ENCODE measurements at places on chromosomes 12 and 14.

DNA sequence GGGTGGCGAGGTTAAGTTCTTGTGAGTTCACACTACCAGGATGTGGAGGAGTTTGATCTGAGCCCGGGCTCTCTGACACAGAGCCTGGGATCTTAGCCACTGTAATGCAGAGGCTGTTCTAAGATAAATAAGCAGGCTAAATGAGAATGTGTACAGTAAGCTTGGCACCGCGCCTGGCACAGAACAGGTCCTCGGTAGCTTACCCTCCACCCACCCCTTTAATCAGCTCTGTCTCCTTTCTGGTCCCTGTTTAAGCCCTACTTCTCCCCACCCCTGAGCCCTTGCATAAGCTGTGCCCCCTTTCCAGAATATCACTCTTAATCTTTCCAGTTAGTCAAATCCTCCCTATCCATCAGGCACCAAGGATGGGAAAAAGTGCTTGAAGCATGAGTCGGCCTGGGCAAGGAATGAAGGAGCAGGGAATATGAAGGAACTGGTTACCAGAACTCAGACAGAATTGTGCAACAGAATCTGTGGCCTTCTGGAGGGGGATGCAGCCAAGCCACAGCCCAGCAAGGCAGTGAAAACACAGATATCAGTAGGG lies 32.8 kb upstream of the CMKLR1 start:
- no peak for DNase-seq

GRCh38 chr12:70049596-70050360 lies 193.5 kb upstream of the CNOT2 start:
- DNase-seq: no peak

GRCh38 chr12:32208355-32208754 lies 101.7 kb downstream of the BICD1 start:
- DNase-seq: no peak

- no peak for DNase-seq
Measured at GRCh38 chr12:119157528-119157927, 21.2 kb upstream of the HSPB8 start.

DNA sequence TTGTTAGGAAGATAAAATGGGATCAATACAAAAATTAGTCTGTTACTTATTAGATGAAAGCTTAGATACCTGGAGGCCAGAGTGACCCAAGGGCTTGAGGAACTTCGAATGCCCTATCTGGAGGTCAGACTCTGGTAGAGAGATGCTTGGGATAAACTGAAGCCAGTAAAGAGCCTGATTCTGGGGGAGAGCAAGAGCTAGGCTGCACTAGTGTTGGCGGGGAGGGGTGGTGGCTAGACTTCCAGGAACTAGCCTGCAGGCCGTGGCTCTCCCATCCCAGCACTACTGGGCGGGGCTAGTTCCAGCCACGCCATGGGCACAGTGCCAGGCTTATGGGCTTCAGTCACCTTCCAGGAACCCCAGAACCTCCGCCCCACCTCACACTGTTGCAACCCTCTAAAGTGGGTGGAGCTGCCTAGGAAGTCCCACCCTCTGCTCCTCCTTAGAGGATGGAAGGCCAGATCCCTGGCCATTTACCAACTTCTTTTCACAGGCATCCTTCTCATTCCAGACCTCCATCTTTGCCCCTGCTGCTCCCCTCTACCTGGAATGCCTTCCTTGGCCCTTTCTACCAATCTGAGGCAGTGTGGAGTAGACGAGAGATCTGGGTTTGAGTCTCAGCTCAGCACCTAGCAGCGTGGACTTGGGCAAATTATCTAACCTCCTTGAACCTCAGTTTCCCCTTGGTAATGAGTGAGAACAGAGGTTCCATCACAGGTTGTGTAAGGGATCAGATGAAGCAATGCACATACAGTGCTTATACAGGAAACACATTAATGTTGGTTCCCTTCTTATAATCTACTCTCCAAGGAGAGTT lies 6.3 kb upstream of the NFE2 start:
- DNase-seq: no peak

- DNase-seq: no peak
Measured at GRCh38 chr14:24377657-24378056, 9.7 kb downstream of the NFATC4 start.

GRCh38 chr12:90677552-90677951 lies 277.4 kb downstream of the CCER1 start:
- no peak for DNase-seq

- no peak for DNase-seq
Measured at GRCh38 chr12:85836197-85837090, at the start of gene RASSF9. Gene RASSF9, minus strand, starts transcription at chr12:85836409. Its CDS starts 208 bp downstream, at chr12:85836201.

GRCh38 chr12:71442567-71442931 lies 3.0 kb downstream of the LGR5 start:
- DNase-seq: no peak

DNA sequence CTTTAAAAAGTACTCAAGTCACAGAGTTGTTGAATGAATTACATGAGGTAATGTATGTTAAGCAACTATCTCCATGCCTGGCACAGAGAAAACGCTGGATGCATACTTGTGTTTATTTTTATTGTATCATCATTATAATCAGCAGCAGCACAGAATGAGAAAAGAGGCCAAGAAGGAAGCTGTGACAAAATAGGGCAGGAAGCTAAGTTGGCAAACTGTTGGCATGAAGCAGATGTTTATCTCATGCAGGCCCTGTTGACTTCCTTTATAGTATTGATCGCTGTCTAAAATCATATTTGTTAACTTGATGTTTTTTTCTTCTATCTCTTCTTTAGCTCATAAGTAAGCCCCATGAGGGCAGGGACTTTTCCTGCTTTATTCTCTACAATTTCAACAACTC lies 466.6 kb downstream of the TRHDE start:
- DNase-seq: no peak

GRCh38 chr12:107704041-107704440 lies 18.4 kb downstream of the PWP1 start:
- no peak for DNase-seq

DNA sequence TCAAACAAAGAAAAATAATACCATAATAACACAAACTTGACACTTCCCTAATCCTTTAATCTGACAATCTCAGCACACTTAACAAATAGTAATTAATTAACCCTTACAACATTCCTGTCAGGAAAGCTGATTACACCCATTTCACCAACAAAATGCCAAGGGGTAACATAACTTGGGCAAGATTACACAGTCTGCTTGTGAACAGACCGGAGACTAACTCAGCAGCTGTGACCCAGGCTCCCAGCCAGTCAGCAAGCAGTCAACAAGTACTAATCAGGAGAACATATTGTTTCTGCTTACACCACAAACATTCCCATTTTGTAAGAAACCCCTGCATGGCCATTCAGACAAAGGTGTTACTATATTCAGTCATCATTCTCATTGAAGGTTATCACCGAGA lies 592.5 kb upstream of the FLRT2 start:
- no peak for DNase-seq

DNA sequence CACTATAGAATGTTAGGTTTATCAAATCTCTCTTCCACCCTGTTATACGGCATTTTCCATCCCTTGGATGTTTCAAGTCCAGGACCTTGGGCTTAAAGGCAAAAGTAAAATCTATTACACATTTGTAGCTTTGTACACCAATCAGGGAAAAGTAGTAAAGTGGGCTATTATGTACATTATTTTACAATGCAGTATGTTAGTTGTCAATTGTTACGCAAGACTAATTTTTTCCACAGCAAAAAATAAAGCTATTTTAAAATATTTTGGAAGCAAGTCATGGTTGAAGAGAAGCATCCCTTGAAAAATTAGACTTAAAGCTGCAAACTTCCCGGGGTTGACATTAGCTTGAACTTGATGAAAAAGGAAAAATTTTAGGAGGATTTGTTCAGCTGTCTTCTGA lies 476.2 kb downstream of the DIO2 start:
- no peak for DNase-seq

- no peak for DNase-seq
Measured at GRCh38 chr12:70258605-70259403, 15.6 kb downstream of the CNOT2 start.

- no peak for DNase-seq
Measured at GRCh38 chr12:92539110-92539749, 163.6 kb upstream of the PLEKHG7 start.

- no peak for DNase-seq
Measured at GRCh38 chr12:123118497-123118896, 32.4 kb downstream of the PITPNM2 start.

GRCh38 chr12:110647631-110648040 lies 33.7 kb downstream of the TCTN1 start:
- no peak for DNase-seq

DNA sequence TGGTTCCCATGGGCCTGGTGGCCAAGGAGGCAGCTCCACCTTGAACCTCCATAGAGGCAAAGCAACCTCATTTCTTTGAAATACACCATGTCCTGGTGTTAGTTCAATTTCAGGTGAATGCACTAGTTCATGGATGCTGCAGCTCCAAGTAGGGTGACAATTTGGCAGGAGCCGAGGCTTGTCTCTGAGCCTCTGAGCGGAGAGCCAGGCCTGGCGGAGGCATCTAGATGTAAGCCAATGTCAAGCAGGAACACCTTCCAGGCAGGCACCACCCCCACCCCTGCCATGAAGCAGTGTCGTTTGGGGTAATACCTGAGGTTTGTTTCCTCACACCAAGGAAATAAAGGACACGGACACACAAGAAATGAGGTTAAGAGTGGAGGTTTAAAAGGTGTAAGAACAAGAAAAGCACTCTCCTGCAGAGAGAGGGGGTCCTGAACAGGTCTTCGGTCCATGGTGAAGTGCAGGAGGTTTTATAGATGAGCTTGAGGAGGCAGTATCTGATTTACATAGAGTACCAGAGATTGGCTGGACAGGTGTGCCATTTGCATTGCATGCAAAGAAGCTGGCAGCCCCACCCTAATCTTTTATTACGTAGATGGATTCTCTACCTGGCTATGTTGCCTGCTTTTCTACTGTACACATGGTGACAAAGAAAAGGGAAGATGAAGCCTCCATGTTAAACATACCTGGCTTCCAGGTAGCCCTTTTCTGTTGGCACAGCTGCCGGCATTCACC lies 60.3 kb downstream of the RIN3 start:
- no peak for DNase-seq

DNA sequence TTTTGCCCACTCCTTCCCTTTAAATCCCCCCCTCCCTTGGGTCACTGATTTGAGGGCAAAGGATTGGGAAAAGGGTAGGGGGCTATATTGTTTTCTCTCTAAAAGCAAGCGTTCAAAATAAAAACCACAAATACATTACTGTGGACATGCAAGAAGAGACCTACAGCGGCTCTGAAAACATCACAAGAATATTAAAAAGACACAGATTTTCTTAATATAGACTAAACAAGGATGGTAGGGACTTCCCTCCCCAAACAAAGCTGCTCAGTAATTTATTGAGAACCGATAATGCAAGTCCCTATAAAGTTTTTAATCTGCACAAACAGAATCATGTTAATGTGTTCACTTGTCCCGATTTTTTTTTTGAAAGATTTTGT lies 12.9 kb downstream of the TBX3 start:
- no peak for DNase-seq

DNA sequence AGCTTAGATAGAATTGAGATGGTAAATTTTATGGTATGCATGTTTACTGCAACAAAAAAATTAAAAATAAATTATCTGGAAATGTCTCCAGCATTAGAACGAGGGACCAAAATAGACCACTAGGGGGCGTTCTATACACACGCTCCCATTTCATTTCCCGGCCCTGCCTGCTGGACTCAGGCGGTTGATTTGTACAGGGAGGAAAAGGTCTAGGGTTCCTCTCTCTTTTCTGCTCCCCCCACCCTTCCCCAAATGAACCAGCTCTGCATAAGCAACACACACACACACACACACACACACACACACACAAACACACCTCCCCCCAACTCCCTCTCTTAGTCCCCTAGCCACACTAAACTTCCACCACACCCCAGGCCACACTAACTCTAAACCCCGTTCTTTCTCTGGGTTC lies 7.8 kb upstream of the DTX1 start:
- DNase-seq: peak; percentile 53

GRCh38 chr14:61482348-61483206 lies 161.2 kb downstream of the PRKCH start:
- no peak for DNase-seq

GRCh38 chr12:132474237-132474741 lies 15.7 kb upstream of the FBRSL1 start:
- peak; percentile 35 for DNase-seq

- no peak for DNase-seq
Measured at GRCh38 chr14:61515436-61516117, 179.7 kb upstream of the HIF1A start.

DNA sequence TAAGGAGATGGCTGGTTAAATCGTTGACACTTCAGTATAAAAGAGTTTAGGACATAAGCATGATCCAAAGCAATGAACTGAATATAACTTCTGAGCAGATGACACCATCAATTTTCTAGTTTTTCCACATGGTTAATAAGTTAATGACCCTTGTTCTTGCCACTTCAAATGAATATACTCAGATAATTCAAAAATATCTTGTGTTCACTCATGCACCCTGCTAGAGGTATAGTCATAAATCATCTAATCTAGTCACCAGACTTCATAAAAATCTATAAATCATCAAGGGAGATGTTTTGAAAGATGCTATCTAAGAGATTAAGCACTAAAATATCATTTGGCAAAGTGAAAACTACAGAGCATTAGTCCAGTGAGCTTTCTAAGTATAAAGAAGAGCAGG lies 131.9 kb downstream of the MDGA2 start:
- DNase-seq: no peak

GRCh38 chr12:1607940-1608712 lies 13.7 kb upstream of the FBXL14 start:
- no peak for DNase-seq

- DNase-seq: no peak
Measured at GRCh38 chr12:108638141-108638827, 4.6 kb upstream of the SELPLG start.

DNA sequence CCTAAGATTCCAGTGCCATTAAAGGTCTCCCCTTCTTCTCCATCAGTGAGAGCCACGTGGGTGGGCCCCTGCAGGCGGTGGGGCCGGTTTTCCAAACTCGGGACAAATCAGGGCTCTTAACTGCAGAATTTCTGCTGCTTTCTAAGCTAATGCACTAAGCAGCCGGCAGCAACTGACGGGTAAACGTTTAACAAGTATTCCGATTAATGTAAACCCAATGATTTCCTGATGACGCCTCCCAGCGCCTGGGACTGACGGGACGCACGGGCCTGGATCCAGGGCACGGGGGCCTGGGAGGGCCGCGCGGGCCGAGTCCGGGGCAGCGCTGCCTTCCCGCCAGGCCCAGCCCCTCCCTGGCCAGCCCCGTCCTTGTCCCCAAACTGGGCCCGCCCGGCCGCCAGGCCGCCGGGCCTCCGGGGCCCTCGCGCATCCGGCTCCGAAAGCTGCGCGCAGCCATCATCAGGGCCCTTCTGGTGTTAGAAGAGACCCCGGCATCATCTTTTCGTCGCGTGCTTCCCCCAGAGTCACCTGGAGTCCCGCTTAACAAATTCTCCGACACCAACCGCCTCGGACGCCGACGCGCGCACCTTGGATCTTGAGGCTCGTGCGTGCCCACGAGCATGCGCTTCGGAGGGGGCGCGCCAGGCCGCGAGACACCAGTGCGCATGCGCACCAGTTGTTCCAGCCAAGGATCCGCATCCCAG lies at the start of gene MLH3:
MLH3 (minus strand) TSS at position 616 of the 704 bp plus-strand sequence. CDS start 1,812 bp downstream, outside the sequence.
- DNase-seq: peak; percentile 71

GRCh38 chr14:98564006-98564405 lies 708.0 kb downstream of the BCL11B start:
- DNase-seq: no peak

GRCh38 chr12:99914206-99914605 lies 70.5 kb downstream of the ANKS1B start:
- DNase-seq: no peak
